Cerebellar nuclear complex (tissue), 1 donor: ENCODE measurements at places on chromosomes 4 and X.

DNA sequence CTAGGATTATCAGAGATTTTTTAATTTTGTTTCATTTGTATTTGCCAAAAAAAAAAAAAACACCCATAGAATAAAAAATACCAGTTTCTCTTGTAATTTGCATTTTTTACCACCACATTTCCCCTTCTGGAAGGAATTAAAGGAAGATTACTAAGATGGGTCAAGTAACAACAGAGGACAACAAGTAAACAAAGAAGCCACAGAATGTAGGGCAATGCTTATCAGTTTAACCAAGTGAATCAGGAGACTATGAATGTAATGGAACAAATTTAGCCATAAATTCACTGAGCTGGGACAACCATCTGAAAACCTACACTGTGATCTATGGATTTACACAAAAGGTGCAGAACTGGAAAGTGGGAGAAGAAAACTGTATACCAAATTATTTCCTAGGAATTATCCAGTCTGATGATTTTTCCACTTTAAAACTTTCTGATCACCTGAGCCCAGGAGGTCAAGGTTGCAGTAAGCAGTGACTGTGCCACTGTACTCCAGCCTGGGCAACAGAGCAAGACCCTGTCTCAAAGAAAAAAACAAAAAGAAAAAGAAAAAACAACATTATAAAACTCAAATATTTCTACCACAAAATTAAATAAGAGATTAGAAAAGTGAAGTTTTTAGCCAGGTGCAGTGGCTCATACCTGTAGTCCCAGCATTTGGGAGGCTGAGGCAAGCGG is 32.4 kb downstream of the LRBA start:
- no peak for DNase-seq

DNA sequence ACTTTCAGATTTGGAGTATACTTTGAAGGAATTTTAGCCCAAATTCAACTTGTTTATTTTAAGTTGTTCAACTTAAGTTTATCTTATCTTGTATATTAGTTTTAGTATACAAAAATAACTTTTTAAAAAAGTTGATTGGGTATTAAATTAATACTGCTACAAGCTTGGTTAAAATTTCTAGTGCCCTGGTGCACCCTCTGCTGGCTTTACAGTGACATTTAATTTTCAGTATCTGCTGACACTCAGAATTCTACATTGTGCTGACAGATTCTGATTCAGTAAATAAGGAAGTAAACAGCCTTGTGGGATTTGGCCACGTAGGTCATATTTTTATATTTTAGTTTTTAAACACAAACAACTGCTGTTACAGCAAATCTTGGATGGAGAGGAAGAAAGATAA is 2.9 kb downstream of the EDA start:
- no peak for DNase-seq

DNA sequence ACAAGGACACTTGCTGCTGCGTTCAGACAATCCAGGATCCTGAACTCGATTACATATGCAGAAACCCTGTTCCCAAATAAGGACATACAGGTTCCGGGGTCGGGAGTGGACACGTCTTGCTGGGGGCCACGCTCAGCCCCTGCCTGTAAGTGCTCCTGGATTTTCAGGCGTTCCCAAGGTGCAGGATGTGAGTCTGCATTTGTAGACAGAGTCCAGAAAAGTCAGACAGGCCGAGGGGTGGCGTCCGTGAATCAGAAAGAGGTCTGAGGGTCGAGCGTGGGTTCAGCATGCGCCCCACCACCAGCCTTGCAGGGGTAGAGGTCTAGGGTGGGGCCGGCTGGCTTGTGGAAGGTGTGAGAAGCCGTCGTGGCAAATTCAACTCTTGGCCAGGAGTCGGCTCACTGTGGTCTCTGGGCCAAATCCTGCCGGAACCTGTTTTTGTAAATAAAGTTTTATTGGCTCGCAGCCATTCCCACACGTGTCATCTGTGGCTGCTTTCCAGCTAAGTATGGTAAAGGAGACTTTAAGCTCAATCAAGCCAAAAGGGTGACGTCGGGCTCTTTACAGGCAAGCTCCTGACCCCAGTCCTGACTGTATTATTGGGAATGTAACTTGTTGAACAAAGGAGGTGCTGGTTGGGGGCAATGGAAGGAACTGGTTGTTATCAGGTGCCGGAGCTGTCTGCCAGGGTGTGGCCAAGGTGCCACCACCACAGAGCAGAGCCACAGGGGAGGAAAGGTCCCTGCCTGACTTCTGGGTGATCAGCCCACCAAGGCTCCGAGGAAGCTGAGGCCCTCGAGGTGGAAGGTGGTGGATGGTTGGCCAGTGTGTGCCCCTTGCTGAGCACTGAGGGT is 7.4 kb downstream of the DOK7 start:
- no peak for DNase-seq

DNA sequence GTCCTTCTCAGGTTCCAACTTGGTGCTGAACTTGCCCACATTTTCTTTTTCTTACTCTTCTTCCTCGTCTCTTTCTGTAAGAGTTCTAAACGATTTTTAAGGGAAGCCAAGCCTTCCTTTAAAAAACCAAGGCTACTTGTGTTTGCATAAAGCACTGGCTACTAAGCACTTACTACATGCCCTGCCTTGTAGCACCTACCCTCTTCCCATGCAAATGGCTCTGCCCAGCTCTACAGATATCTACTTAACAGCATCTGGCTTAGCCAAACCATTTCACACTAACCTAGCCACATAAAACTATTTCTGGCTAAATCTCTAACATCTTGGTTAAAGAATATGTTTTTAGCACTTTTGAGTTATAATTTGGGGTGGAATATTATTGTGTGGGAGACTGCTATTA is 26.9 kb upstream of the ARMCX2 start:
- no peak for DNase-seq

DNA sequence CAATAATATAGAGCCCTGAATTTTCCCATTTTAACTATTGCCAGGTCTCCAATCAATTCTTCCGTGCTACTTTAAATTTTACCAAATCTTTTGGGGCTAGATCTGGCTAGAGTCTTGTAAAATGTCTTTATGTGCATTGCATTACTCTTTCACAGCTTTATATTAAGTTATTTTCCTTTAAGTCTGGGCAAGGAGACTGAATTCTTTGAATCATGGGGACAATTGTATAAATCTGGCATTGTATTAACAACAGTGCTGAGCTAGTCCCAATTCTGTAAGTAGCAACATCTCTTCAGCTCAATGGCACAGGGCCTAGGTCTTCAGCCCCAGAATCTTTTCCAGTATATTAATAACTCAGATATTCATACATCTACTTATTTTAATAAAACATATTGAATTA is 1080.4 kb upstream of the INTU start:
- no peak for DNase-seq

GRCh38 chrX:8629871-8630270 is 102.1 kb downstream of the ANOS1 start:
- no peak for DNase-seq

- DNase-seq: no peak
Observed at GRCh38 chr4:93827272-93827947, 1.1 kb upstream of the ATOH1 start.

DNA sequence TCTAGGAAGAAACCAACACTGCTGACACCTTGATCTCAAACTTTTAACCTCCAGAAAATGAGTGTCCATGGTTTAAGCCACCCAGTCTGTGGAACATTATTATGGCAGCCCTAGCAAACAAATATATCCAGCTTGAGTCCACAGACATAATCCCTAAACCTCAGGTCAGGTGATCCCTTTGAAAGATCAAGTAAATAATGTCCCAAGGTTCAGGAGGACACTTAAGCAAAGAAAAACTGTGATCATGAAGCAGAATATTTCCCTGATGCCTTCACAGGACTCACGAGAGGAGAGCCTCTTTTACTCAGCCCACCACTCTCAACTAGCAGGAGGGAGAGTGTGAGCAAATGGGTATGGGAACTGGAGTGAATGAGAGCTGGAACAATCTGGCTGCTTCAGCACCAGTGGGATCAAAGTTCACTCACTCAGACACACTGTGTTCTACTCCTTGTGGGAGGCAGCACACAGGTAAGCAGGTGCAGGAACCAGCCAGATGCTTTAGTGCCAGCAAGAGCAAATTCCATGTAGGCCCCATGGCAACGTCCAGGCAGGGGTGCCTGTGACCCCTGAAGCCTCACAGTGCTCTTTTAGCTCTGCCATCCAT is 608.4 kb downstream of the RAB28 start:
- DNase-seq: no peak

GRCh38 chr4:915041-915474 is 17.1 kb downstream of the GAK start:
- DNase-seq: no peak

DNA sequence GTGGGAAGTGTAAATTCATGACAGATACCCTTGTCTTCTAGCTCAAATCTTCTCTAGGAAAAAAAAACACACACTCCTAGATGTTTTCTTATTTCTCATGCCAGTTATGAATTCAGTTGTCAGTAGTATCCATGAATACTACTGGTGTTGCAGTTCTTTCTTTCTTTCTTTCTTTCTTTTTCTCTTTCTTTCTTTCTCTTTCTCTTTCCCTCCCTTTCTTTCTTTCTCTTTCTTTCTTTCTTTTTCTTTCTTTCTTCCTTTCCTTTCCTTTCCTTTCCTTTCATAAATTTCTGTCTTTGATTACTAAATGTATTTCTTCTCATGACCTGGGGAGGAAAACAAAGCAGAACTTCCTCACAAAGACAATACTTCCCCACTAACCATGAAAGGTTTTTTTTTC is 253.8 kb downstream of the PCDH7 start:
- DNase-seq: no peak

DNA sequence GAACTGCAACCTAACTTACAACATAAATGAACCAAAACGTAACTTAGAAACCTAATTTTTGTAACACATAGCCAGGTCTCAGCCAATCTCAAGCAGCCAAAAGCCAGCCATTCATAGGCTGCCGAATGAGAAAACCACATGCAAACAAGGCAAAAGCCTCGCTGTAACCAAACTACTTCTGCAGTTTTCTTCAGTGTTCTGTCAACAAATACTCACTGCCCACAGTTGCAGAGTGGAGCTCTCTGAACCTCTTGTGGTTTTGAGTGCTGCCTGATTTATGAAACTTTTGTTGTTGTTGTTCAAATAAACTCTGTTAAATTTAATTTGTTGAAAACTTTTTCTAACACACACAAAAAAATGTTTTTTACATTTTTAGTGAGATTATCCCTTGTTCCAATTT is 251.2 kb downstream of the PAPSS1 start:
- DNase-seq: no peak

GRCh38 chr4:25043548-25043947 is 12.8 kb upstream of the LGI2 start:
- no peak for DNase-seq

GRCh38 chrX:150702966-150703694 is 9.9 kb downstream of the MTMR1 start:
- DNase-seq: no peak

- no peak for DNase-seq
Observed at GRCh38 chr4:22668301-22668700, 24.4 kb upstream of the GBA3 start.

DNA sequence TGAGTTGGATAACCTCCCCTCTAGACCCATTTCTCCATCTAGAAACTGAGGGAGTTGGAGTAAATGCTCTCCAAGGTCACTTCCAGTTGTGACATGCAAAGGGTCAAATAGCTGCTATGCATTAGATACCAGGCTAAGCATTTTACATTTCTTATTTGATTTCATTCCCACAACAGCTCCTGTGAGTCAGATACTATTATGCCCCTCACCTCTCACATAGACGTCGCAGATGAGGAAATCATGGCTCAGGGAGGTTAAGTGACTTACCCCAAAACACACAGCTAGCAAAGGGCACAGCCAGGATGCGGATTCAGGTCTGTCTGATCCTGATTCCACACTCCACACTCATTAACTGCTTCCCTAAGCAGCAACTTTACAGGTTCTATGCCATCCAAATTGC is 57.7 kb downstream of the PRPS1 start:
- no peak for DNase-seq

GRCh38 chr4:3677748-3678070 is 88.5 kb upstream of the ADRA2C start:
- DNase-seq: no peak

DNA sequence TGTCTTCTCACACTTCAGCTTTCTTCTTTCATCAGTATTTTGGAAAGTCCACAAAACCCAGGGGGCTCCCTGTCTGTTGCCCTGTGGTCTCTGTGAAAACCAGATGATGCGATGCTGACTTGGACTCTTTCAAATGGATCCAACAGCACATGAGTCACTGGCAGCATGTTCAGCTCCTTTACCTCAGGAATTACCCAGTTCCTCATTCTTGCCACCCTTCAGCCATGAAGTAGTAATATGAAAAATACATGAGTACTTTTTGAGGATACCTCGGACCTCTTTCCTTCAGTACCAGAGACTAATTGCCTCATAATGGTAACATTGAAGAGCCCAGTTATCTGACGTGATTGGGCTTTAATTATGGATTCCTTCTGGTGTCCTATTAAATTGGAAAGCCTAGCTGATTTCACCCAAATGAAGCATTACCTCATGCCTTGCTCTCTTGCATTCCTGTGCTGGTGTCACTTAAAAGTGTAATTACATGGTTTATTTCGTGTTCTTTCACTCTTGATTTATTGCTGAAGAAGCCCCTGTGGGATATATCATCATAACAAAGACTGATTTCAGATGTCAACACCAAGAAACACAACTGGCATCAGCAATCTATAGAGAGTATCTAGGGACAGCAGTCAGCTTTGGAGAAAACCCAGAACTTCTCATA is 63.4 kb downstream of the NFKB1 start:
- no peak for DNase-seq

DNA sequence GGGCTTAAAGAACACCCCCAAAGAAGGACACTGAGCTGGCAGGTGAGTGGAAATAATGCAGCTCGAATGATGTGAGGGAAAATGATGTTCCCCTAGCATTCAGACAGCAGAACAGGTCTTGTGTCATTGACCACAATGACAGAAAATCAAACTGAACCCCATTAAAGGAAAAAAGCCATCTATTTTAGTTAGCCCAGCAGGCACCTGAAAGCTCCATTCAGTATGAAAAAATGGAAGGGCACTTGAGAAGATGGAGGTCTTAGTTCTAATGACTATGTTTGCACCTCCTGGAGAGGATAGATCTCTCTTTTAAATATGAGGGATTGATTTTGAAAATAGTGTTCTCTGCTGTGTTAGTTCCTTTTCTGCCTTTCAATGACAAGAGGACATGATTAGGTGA is 323.1 kb downstream of the NKX6-1 start:
- DNase-seq: no peak

DNA sequence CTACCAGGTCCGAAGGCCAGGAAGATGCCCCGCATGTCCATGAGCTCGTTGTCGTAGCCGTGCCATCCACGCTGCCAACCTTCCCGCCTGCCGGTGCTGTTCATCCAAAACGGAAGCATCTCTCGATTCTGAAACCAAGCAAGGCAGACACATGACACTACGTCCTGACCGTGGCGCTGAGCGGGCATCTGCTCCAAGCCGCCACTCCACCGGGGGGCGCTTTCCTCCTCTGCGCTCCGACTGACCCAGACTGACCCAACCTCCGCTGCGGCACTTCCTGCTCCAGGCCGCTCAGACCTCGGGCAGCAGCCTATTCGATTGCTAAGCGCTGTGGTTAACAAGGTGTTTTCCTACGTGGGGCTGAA is 120.5 kb downstream of the ENPP6 start:
- no peak for DNase-seq

GRCh38 chr4:151691639-151692442 is 69.0 kb downstream of the GATB start:
- DNase-seq: no peak

- no peak for DNase-seq
Observed at GRCh38 chr4:146435962-146436361, 85.8 kb downstream of the SLC10A7 start.

GRCh38 chr4:174550541-174550940 is 28.3 kb upstream of the HPGD start:
- no peak for DNase-seq
